ENCODE measurements at places on chromosomes 5 and 9.

DNA sequence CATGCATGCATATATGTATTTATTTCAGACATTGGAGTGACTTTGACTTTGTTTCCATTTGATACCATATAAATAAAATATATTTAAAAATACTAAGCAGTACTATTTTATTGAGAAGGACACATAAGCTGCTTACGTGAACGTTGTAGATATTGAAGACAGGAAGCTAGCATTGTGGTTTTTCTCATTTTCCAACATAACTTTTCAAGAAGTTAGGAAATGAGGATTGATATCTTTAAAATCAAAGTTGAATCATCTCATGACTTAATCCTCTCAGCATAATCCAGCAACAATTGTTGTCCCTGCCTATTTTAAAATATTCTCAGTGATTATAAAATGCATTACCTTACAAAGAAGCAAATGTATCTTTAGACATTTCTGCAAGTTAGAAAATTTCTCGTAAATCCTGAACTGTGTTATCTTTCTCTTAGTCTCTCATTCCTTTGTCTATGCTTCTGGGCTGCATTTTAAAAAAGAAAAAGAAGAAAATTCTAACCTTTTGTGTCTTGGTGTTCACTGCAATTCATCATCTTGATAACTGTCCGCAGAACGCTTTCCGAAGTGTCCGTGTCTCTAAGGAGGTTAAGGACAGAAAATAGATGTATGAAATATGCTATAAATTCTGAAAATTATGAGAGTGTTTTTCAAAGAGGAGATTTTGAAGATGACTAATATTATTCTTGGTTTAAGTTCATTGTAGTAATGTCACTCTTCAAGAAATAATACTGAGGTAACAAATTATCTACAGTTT lies 1089.9 kb upstream of the CDH6 start:
- no peak for DNase-seq

GRCh38 chr5:153926201-153926600 lies 112.5 kb downstream of the FAM114A2 start:
- DNase-seq: no peak

- DNase-seq: no peak
These were observed 532.5 kb downstream of the RAB3C start for GRCh38 chr5:59115345-59115744.

DNA sequence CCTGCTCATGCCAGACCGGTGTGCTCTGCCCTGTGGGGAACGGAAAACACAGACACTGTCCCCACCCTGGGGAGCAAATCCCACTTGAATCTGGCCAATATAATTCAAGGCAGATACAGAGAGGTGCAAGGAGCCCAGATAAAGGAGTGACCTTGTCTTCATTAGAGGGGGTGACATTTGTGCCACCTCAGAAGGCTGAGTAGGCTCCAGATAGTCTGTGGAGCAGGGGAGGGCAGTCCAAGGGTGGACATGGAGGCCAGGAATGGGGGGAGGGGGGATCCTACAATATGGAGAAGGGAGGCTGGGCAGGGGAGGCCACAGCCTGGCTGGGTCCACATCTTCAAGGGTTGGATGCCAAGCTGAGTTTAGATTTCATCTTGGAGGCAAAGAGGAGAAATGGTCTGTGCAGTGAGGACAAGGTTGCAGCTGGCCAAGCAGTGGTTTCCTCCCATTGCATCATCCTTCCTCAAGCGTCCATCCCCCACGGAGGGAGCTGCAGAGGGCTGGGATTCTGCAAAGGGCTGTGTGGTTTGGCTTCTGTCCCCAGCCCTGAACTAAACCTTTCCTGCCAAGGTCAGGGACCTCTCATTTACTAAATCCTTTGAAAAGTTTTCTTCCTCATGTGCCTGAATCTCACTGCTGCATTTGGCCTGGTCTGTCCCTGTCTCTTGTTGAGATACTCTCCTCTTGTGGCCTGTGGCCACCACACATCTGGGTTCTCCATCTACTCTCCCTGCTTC lies 60.1 kb downstream of the GALNT12 start:
- no peak for DNase-seq

- DNase-seq: no peak
These were observed 316.4 kb downstream of the PIK3R1 start for GRCh38 chr5:68531970-68532369.

DNA sequence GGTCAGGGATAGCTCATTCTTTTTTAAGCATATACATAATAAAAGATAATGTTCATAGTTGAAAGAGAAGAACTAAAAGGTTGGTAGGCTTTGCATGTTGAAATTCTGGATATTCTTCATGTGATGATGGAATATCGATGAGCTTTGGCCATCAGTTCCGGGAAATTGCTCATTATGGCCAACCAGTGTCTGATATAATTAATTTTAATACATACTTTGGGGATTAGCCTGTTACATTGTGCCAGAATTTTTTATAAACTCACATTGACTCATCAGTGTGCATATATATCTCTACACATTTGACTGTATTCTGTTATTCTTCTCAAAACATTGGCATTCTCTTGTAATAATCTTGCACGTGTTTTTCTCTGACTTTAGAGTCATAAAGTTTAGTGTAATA lies 84.3 kb downstream of the NNT start:
- no peak for DNase-seq

GRCh38 chr5:168300326-168301182 lies 9.1 kb downstream of the WWC1 start:
- DNase-seq: no peak

- DNase-seq: no peak
These were observed 181.8 kb downstream of the ZDHHC21 start for GRCh38 chr9:14511452-14511851.

GRCh38 chr5:96348536-96348935 lies 84.5 kb downstream of the PCSK1 start:
- no peak for DNase-seq

- no peak for DNase-seq
These were observed 296.9 kb downstream of the TLE4 start for GRCh38 chr9:79868567-79869189.

- no peak for DNase-seq
These were observed 11.4 kb downstream of the MRRF start for GRCh38 chr9:122276096-122276495.

GRCh38 chr9:101212661-101213060 lies 172.1 kb downstream of the BAAT start:
- DNase-seq: no peak

- no peak for DNase-seq
These were observed 36.4 kb upstream of the SMC5 start for GRCh38 chr9:70222354-70222753.

DNA sequence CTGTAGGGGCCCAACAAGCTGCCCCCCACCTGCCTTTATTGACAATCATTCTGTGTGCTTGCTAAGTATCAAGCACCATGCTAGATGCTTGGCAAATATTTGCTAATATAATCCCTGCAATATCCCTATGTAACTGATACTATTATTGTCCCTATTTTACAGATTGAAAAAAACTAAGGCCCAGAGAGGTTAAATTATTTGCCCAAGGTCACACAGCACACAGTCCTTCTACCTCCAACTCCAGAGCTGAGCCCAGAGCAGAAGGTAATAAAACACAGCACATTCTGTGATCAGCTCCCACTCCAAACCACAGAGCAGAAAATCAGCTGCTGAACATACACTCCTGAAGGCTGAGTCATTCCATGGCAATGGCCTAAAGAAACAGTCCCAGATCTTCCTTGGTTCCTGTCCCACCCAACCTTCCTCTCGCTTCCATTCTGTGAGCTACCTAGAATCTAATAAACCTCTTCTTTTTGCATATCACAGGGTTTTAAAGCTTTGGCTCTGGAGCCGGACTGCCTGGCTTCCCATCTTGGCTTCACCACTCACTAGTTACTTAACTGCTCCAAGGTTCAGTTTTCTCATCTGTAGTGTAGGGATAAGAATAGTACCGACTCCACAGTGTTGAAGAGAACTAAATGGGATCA lies 66.7 kb upstream of the ADRA1B start:
- no peak for DNase-seq

- DNase-seq: no peak
These were observed 43.5 kb upstream of the STXBP1 start for GRCh38 chr9:127568618-127568970.

GRCh38 chr9:87873607-87874303 lies 8.9 kb upstream of the SPATA31E1 start:
- DNase-seq: no peak

DNA sequence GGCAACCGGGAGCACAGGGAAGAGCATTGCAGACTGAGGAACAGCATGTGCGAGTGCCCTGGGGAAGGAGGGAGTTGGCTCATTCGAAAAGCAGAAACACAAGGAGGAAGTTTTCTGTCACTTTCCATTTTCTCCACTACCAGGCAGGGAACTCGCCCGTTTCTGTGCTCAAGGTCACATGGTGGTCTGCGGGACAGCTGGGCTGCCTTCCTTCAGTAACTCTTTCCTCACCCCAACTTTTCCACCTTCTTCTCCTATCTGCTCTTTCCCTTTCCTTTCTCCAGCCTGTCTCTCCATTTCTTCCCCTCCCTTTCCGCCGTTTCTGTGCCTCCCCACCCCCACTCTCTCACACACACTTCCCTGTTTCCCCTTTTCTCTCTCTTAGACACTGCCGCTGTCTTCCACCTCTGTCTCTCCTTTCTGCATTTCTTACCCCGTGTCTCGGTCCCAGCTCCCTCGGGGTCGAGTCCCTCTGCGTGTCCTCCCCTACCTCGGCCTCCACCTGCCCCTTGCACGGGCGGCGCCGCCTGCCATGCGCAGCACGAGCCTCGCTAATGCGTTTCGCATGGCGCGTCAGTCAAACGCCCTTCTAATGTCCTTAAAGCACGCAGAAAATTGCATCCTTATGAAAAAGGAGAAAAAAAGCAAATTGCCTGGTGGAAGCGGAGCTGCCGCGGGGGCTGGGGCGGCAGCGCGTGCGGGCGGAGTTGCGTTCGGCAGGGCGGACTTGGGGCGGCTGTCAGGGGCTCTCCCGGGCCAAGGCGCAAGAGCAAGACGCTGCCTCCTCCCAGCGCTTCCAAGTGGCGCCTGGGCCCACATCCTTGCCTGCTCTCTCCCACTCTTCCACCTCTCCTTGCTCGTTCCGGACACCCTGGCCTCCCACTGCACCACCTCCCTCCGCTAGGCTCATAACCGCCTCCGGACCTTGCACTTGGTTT lies 9.5 kb downstream of the BARX1 start:
- DNase-seq: no peak

- DNase-seq: no peak
These were observed 9.1 kb downstream of the ZDHHC12 start for GRCh38 chr9:128714586-128715435.

GRCh38 chr9:131997779-131998178 lies 81.9 kb downstream of the MED27 start:
- no peak for DNase-seq

GRCh38 chr5:118854819-118855218 lies 133.5 kb downstream of the DTWD2 start:
- DNase-seq: no peak

GRCh38 chr5:124963236-124963919 lies 216.9 kb upstream of the ZNF608 start:
- no peak for DNase-seq

- DNase-seq: peak; percentile 45
These were observed 91.8 kb downstream of the PDE6A start for GRCh38 chr5:149852641-149853330.

GRCh38 chr9:116868201-116868600 lies 181.1 kb downstream of the TRIM32 start:
- DNase-seq: no peak

DNA sequence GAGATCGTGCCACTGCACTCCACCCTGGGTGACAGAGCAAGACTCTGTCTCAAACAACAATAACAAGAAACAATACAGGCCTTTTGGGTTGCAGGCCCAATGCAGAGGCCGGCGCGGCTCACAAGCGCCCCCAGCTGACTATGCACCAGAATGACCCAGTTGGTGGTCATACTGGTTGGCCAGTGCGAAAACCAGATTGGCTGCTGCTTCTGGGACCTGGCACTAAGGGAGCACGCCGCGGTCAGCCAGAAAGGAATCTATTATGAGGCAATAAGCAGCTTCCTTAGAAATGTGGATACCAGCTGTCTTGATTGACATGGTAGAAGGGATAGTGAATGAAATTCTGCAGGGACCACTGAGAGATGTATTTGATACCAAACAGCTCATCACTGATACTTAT lies 35.0 kb downstream of the RANBP17 start:
- DNase-seq: no peak

- DNase-seq: no peak
These were observed 61.0 kb downstream of the ZNF608 start for GRCh38 chr5:124685404-124685930.

- no peak for DNase-seq
These were observed 51.7 kb downstream of the ZNF366 start for GRCh38 chr5:72455476-72455875.

GRCh38 chr9:91935805-91936514 lies 14.1 kb downstream of the ROR2 start:
- DNase-seq: no peak

DNA sequence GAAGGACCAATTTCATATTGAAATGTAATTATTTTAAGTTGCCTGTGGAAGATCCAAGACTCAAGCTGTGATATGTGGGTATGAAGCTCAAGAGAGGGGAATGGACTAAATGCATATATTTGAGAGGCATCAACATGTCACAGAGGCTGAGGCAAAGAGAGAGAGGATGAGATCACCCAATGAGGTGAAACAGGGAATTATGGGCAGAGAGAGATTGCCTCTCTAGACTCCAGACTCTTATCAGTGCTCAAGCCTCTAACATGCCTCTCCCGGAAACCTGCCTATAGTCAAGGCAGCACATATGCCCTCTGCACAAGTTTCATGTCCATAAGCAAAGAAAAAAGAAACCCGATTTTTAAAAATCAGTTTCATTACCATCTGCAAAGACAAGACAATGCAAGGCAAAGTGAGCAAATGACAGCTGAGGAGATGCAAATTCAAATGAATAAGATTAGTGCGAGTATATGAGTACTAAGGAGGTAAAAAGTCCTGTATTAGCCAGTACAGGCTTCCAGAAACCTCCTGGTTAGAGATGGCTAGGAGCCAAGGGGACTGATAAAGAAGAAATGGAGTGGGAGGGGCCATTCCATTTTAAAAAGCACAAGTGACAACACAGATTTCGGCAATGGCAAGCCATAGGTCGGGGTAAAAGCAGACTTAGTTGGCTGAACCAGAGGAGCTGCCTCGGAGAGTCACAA lies 9.4 kb downstream of the APTX start:
- DNase-seq: no peak

GRCh38 chr5:76532973-76533372 lies 90.2 kb downstream of the F2RL2 start:
- DNase-seq: no peak

DNA sequence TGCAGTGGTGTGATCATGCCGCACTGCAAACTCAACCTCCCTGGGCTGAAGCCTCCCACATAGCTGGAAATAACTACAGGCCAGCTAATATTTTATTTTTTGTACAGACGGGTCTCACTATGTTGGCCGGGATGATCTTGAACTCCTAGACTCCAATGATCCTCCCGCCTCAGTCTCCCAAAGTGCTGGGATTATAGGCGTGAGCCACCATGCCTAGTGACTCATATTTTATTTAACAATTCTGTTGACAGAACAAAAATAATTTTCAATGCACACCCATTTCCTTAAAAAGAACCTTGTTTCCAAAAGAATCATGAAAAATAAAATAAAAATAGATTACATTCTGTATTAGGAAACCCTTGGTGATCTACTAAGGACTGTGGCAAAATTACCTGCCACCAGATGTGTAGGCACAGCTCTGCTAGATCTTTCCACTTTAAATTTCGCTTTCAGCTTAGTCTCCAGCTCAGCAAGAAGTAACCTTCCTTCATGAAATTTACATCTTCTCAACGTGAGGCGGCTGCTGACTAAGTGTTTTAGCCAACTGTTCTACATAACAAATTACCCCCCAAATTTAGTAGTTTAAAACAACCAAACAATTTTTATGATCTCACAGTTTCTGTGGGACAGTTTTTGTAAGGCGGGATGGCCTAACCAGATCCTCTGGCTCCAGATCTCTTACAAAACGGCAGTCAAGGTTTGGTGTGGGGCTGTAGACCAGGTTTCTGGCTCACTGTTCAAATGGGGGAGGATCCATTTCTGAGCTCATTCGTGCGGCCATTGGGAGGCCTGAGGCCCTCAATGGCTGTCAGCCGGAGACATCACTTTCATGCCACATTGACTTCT lies 32.6 kb upstream of the GOLPH3 start:
- DNase-seq: no peak
